Esophagus squamous epithelium (tissue), 5 donors: ENCODE measurements at places on chromosomes 11 and 22. TPM values are rescaled to one million over a fixed set of nuclear protein-coding genes. Genes with fewer than 3 reads are reported as not detected.

- no peak for DNase-seq
These were observed 22.4 kb upstream of the ARFGAP3 start for GRCh38 chr22:42879371-42880021.

DNA sequence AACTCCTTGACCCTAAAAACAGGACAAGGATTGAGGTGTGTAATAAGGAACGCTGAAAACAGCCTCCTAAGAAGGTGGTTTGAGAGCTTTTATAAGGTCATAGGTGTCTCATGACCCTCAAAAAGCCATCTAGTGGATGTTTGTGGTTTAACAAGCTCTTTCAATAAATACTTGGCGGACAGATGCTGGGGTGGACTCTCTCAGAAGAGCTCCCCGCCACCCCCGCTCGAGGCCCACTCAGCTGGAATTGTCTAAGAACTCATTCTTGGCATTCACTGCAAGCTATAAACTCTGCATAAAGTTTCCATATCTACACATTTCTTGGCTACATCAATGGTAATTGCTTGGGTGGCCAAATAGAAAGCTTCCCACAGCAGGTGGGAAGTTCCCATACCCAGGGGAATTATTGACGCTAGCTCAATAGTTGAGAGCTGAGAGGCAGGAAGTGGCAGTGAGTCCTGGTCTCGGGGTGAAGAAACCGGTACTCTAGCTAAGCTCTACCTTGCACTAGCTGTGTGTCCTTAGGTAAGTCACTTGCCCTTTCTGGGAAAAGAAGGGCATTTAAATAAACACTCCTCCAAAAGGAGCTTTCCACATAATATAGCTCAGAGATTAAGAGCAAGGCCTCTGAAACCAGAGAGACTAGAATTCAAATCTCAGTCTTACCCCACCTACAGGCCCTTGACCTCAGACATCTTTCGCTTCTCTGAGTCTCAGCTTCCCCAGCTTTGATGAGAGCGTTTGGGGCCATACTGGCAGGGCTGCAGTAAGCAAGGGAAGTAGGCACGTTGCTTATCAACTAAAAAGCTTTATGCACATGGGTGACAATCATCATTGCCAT is 6.4 kb downstream of the MS4A15 start:
- DNase-seq: no peak

- DNase-seq: no peak
These were observed 16.4 kb upstream of the RFPL3 start for GRCh38 chr22:32341122-32341740.

The SMTNL1 gene
- not detected for total RNA-seq

DNA sequence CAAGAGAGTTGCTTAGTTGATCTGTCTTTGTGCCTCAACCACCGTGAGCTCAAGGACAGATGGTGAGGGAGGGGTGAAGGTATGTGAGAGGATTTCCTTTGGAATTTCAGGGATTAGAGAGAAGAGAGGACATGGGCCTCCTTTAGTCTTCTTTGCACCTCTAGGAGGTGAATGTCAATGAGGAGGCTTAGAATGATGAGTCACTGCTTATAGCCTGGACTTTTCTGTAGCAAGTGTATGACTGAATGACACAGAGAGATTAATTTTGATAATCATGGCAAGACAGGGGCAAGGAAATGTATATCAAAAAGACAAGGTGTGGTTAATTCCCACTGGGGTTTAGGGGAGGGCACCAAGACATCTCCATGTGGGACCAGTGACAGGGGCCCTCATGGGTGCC is 947.3 kb upstream of the TENM4 start:
- DNase-seq: no peak

GRCh38 chr11:35321532-35322317 is 97.6 kb downstream of the SLC1A2 start:
- DNase-seq: no peak

DNA sequence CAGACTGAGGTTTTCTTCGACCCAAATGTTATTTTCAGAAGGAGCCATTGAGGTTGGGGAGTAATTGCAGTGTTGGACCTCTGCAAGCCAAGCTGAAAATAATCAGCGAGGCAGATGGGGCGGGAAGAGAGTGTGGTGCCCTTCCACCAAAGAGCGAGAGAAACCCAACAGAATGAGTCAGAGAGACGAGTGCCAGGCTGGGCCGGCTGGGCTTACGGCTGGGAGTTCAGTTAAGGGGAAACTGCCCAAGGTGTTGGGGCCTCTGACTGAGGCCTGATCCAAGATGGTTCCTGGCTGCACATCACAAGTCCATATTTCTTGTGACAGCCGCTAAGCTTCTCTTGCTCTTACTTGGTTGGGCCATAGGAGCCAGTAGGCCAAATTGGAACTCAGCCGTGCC is 30.4 kb upstream of the CREB3L1 start:
- DNase-seq: no peak

The C22orf23 gene
- not detected for total RNA-seq

- DNase-seq: no peak
These were observed 405.7 kb downstream of the AASDHPPT start for GRCh38 chr11:106482917-106483785.

GRCh38 chr11:119617340-119617713 is 111.7 kb downstream of the NECTIN1 start:
- DNase-seq: no peak

DNA sequence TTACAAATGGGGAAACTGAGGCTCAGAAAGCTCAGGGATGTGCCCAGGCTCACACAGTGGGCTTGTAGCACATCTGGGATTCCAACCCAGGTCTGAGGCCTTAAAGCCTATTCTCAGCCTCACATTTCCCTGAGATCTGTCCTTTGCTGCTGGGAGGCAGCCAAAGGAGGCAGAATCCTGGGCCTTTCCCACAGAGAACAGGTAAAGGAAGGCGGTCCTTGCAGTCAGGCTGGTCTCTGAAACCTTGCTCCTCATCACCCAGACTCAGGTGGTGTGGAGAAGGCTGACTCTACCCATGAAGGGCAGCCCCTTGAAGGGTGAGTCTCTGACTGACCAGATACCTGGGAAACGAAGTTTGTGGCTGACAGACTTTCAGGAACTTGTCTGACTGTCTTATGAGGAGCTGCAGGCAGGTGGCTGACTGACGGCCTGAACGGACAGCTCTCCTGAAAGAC is 7.8 kb downstream of the SLCO2B1 start:
- DNase-seq: no peak

The SOX6 gene
- 13.2 TPM for total RNA-seq

The MS4A6A gene
- total RNA-seq: 87.7 TPM

- no peak for DNase-seq
These were observed 36.7 kb downstream of the ELF5 start for GRCh38 chr11:34476849-34477248.

- no peak for DNase-seq
These were observed 28.4 kb upstream of the CRTAM start for GRCh38 chr11:122809866-122810265.

GRCh38 chr11:45042560-45042959 is 91.9 kb upstream of the TP53I11 start:
- DNase-seq: no peak

- DNase-seq: no peak
These were observed 55.2 kb downstream of the RELT start for GRCh38 chr11:73431396-73431795.

DNA sequence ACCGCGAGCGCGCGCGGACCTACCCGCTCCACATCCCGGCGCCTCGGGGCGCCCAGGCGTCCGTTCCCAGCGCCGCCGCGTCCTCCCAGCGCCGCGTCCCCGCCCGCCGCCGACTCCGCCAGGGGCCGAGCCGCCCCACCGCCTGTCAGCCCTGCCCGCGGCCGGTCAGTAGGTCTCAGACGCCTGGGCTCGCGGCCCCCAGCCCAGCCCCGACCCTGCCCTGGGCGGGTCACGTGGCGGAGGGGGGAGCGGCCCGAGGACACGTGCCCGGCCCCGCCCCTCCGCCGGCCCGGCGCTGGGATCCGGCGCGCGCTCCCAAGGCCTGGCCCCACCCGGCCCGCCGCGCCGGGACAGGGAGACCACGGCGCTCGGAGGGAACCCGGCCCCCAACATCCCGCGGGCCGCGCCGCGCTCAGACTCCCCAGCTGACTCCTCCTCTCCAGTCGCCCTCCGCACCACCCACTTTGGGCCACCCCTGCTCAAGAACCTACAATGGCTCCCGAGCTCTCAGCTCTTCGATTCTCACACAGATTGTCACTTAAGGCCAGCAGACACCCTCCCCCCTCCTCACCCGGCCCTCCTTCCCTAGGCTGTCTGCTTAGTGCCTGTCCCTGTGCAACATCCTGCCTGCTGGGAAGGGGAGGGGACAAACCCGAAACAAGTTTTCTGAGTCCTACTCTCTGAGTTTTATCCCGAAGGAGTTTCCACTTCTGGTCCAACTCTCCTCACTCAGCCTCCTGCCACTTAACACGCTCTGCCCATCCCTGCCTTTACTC is at the start of gene RAB3IL1:
RAB3IL1 (minus strand) TSS at position 233 of the 776 bp plus-strand sequence; CDS start at position 34, 199 bp downstream.
- DNase-seq: no peak

The LRRC55 gene
- 0.09 TPM for total RNA-seq

GRCh38 chr11:62419314-62419929 is 589 bp downstream of the SCGB1A1 start:
- DNase-seq: no peak

DNA sequence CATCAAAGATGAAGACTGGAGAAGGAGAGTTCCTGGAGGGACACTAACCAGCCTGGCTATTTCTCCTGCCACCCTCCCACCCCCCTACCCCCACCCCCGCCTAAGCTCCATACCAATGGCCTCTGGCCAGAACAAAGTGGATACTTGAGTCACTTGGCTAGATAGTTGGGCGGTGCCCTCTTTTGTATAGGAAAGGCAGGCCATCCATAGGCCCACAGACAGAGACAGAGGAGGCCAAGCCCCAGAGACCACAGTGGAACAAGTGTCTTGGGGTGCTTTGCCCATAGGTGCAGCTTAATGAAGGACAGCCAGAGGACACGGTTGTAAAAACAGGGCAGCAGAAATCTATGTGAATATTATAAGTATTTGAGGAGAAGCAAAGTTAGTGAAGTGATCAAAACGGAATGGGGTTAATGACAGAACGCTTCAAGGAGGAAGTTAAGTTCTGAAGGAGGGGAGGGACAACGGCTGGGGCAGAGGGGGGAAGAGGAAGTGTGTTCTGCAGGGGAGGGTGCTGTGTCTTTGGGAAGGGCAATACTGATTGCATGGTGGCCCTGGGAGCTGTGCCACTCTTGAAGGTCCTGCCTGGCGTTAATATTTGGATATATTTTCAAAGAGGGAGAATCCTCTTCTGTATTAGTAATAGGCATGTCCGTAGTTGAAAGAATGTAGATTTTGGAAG is 32.7 kb downstream of the FLI1 start:
- DNase-seq: peak; percentile 12
